ENCODE measurements at places on chromosomes 12 and 14.
A peak's percentile ranks its signal among the peaks of the same experiment; 100 is the strongest.

DNA sequence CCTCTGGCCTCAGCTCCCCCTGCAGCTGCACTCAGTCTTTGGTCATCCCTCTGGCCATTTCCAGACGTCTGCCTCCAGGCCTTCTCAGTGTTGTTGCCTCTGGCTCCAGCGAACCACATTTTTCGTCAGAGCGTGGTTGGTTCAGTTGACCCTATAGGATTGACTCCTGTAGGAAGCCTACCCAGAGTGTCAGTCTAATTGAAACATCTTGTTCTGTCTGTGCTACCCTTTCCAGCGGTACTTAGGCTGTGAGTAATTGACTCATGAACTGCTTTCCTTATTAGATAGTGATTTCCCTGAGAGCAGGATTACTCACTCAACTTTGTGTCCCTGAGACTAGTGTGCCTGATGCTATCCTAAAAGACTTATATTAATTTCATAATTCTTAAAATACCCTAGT lies 373.2 kb downstream of the ATP23 start:
- DNase-seq = no peak

GRCh38 chr12:9736936-9737705 lies 4.2 kb upstream of the CLECL1 start:
- no peak for DNase-seq

- DNase-seq = peak; percentile 72
These were observed 7.5 kb downstream of the FOXG1 start for GRCh38 chr14:28773861-28774691.

- DNase-seq = no peak
These were observed 406.9 kb downstream of the LRIG3 start for GRCh38 chr12:58513301-58513834.

- DNase-seq = no peak
These were observed 151.9 kb upstream of the ABCD2 start for GRCh38 chr12:39771456-39771855.
